GM19239 (cell line): ENCODE measurements at places on chromosomes 4 and X.

GRCh38 chr4:2741626-2742025, 14.5 kb downstream of the TNIP2 start:
- DNase-seq, result no peak

DNA sequence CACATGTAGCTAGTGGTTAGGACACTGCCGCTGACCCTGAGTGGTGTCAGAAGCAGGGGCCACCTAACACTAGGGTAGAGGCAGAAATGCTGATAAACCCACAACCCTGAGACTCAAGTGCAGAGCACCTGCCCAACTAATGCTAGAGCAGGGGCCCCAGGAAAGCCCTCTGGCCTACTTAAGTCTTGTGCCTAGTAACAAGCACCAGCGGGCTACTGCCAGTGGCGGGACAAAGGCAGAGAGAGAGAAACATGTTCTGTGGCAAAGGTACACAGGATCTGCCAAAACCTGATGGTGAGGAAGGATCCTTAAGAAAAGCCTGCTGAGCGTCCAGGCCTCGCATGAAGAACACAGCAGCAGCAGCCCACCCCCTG, 172.4 kb downstream of the PRDM5 start:
- DNase-seq, result no peak

DNA sequence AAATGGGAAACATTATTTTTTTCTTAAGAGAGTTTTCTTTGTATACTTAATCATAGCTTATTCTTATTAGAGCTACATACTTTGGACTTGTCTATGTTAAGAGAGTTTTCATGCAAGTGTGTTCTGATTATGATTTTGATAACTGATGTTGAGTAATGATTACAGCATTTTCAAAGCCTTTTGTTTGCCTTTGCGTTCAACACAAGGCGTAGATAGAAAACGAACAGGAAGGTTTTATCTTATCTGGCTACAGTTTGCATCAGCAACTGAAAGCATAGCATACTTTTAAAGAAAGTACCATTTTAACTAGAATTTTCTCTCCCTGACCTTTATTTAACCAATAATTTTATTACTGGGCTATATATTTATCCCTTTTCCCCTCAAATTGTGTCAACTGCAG, 51.6 kb upstream of the PDLIM5 start:
- no peak for DNase-seq

DNA sequence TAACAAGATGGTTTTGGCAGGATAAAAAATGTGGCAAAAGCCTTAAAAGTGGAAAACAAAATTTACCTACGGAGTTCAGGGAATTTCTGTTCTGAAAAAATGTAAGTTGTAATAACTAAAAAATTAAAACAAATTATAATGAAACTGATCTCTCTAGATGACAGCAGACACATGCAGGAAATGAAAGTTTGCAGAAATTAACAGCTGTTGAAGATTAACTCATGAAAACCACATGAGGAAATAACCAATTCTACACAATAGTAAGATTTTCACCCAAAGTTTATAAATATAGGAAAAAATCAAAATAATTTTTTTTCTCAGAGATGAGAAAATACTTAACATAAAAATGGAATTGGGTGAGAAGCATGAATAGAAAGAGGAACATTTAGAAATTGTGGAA, 47.5 kb upstream of the UGT2B15 start:
- DNase-seq, result no peak

- DNase-seq, result no peak
Observed at GRCh38 chr4:86600007-86600653, 6.0 kb downstream of the PTPN13 start.

- no peak for DNase-seq
Observed at GRCh38 chrX:72273718-72274117, 3.3 kb downstream of the RPS4X start.

DNA sequence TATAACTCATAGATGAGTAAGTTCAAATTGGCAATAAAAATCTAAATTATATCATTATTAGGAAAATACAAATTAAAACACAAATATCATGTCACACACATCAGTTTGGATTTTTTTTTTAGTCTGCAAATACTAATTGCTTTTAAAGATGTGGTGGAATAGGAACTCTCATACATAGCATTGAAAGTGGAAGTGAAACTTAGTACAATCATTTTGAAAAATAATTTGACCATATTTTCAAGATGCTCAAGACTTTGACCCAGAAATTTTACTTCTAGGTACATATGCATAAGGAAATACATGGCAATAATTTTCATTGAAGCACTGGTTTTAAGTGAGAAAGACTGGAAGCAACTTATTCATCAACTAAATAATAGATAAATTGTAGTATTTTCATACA, 147.5 kb upstream of the SMIM31 start:
- no peak for DNase-seq

GRCh38 chr4:41069838-41070237, 144.5 kb downstream of the APBB2 start:
- DNase-seq, result no peak

- no peak for DNase-seq
Observed at GRCh38 chr4:35541888-35542213, 702.5 kb downstream of the ARAP2 start.

- no peak for DNase-seq
Observed at GRCh38 chr4:109266236-109266635, 36.2 kb downstream of the COL25A1 start.

- no peak for DNase-seq
Observed at GRCh38 chr4:104451573-104451972, 43.1 kb downstream of the CXXC4 start.

GRCh38 chrX:67922966-67923365, 379.1 kb downstream of the AR start:
- DNase-seq, result no peak

DNA sequence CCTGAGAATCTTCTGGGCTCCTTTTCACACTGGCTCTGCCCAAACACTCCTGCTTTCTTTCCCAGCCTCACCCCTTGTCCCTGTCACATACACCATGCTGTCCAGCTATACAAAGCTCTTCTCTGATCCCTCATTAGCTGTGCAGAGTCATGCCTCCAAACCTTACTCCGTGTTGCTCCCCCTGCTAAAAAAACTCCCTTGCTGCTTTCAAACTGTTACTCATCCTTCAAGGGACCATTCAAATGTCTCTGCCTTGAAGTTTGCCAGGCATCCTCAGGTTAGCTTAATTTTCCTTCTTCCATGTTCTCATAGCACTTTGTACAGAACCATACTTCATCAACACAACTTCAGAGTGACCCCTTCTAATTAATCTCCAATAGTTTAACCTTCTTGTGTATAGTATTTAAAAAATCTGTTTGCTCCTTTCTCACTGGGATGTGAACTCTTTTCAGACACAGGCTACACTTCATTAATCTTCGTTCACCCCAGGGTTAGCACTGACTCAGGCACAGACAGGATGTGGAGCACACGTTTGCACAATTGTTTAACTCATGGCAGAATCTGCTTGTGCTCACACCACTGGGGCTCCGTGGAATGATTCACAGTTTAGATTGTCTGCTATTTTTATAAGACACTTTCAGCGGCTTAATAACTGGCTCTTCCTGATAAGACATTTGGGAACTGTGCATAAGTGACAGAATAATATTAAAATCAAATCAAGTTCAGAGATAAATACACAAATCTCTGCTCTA, 21.4 kb upstream of the SEL1L3 start:
- no peak for DNase-seq

- DNase-seq, result no peak
Observed at GRCh38 chrX:39665830-39666518, 431.8 kb downstream of the BCOR start.

DNA sequence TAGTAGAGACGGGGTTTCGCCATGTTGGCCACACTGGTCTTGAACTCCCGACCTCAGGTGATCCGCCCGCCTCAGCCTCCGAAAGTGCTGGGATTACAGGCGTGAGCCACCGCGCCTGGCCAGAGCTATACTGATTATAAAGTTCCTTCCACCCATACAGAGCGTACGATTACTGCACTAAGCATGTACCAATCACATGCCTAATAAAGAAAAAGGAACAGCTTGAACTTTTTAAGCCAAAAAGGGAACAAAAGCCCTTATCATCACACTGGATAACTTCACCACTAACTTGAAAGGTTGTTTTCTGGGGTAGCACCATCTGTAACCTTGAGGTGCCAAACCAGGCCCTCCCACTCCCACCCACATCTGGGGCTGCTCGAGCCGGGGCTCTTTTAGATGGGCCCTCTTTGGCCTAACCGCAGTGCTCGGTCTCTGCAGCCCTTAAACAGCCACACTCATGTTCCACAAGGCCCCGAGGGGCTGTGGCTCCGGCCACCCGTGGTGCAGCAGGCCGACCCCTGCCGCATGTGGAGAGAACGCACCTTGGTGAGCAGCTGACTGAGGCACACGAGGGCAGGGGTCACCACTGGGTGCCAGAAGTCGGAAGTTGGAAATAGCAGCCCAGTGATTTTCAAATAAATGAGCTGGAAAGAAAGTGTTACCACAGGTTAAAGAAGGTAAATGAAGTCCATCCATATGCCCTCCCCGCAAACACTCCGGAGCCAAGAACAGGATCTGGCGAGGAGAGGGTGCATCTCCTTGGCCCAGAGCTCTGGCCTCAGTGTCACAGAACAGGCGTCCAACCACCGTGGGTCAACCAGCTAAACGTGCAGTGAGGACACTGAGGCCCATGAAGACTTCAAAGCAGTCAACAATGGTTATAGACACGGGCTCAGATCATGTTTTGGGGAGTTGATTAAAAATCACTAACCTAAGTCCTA, 18.4 kb downstream of the NOP14 start:
- no peak for DNase-seq

DNA sequence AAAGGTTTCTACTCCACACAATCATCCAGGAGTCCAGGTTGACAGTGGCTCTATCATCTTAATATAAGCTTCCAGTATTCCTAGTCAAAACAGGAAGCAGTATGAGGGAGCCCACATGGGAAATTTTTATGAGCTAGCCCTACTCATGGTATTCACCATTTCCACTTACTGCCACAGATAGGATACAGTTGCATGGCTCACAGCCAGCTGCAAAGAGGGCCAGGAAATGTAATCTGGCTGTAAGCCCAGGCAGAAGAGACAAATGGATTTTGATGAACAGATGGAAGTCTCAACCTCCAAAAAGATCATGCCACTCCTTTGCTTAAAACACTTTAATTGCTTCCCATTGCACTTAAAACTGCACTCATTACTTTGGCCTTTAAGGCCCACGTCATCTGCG, 150.6 kb downstream of the ADAMTS3 start:
- DNase-seq, result no peak

GRCh38 chrX:71660562-71661416, 6.6 kb upstream of the LOC101059915 start:
- no peak for DNase-seq

GRCh38 chr4:95102162-95102790, 344.5 kb downstream of the BMPR1B start:
- no peak for DNase-seq

DNA sequence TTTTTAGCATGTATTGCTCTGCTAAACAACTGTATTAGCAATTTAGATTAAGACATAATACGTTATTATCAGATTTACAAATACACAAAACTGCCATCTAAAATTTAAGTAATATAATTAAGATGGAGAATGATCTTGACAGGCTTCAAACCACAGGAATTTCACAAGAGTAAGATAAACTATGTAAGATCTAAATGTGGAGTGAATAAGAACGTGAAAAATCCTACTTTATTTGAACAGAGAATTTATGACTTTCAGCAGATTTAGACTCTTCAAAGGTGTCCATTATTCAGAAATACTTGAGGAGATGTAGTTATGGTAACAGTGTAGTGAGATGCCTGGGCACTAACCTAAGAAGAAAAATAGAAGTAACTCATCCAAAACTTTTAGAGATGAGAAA, 73.2 kb downstream of the SLC4A4 start:
- no peak for DNase-seq

DNA sequence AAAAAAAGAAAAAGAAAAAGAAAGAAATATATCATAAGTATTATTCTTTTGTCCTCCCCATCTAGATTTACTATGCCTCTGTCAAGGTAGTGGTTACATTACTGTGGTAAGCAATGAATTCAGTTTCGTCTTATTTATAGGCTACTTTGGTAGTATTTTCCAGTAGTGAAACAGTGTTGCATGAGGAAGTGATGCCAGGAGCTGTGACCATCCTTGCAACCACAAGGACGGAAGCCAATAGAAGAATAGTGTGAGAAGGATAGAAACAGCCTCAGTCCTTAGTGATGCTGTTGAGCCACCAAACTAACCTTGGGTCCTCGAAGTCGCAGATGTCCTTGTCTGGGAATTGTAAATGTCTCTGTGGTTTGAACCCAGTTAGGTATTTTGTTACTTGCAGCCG, 328.5 kb downstream of the PPP3CA start:
- peak; percentile 23 for DNase-seq

DNA sequence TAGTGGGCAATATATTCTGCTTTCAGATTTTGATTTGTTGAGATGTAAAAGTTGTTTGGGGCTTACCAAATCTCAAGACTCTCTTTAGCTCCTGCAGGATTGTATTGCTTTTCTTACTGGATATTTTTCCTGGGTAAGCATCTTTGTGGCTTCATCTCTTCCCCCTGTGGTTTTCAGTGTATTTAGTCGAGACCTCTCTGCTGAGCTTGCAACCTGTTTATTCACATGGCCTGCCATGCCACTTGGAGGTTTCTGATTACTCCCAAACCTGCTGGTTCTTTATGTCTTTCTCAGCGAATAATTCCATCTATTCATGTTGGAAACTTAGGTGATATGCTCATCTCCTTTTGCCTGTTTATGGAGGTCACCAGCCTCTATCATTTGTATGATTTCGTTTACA, 10.9 kb downstream of the CCNG2 start:
- no peak for DNase-seq

DNA sequence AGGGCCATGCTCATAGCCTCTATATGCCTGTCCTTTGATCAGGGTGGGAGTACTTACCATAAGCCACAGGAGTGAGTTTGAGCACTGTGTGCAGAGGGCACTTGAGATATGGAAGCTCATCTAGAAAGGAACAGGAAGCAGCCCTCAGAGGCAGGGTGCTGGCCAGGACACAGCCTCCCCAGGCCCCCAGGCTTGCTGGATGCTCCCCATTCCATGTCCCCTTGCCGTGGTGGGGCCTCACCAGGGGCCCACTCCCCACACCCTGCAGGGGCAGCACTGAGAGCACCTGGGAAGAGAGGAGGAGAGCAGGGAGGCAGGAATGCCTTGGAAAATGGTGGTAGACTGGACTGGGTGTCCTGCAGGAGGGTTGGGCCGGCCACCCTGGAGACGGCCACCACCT, 14.3 kb downstream of the TRO start:
- no peak for DNase-seq

DNA sequence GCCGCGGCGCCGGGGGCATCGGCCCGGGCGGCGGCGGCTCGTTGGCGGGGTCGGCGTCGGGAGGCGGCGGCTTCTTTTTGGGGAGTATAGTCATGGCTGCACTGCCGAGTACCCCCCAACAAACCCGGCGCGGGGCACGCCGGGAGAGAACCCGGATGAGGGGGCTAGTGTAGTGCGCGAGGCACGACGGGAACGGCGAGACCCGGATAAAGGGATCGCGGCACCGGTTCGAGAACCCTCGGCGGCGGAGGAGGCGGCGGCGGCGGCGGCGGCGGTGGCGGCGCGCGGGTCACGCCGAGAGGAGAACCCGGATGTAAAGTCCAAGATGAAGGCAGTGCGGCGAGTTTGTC, at the start of gene OTUD5:
TSS of gene OTUD5 (minus strand) at position 131 of the 350 bp plus-strand sequence. CDS start at position 94, 37 bp downstream.
- DNase-seq, result peak; percentile 74

DNA sequence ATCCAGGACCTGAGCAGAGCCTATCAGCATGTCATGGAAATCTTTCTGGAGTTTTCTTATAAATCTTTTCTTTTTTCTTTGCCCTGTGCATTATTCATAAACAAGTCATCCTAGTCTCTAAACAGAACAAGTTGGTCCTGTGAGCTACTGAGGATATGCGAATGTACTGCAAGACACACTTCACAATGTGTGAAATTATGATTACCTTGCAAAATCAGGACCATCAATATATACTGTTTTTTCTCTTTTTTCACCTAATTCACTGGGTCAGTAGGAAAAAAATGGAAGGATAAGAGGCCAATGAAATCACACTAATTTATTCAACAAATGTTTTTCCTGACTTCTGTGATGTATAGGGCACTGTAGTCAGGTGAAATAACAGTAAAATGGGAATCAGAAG, 14.4 kb upstream of the SORBS2 start:
- no peak for DNase-seq
